Activated CD4-positive, CD25-positive, alpha-beta regulatory T cell treated with anti-CD3 and anti-CD28 coated beads, Interleukin-2, amount 50 U/mL, for 24 hours (primary cell): ENCODE measurements at places on chromosomes 4 and X.

DNA sequence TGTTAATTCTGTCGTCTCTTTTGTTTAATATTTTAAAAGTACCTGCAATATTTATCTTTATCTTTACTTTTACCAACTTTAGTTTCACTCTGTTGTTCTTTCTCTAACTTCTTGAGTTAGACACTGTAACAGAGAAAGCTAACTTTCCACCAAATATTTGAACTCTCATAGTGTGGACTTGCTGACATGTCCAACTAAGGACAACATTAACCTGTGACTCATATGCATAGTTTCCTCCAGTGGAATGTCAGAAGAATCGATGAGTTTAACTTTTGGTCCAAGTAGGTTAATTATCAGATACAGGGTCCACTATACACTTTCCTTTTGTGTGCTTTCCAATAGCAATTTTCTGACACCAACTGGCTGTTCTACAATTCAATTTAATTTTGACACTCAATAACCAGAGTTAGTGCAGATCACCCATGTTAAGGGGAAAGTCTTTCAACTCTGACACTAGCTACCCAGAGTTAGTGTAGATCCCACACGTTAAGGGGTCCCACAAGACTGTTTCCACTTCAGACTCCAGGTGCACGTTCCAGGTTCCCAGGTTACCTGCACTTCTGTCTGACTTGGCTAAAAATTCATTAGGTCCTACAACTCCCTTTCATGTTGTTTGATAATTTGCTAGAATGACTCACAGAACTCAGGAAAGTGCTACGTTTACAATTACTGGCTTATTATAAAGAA, 559.0 kb upstream of the AMOT start:
- ATAC-seq: no peak

DNA sequence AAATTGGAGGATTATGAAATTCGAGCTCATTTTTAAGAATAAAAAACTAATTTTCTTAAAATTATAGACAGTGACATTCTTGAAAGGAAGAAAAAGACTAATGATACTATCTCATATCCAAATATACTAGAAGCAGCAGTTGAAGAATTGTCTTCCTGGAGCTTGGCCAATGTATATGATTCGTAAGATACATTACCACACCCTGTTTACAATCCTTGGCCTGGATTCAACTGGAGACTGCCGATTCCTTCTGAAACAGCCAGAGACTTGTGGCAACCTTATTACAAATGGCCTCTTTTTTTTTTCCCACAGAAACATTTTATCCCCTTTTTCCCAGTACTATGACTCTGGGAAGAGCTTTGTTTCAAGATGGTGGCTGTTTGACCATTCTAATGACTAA, 571.2 kb upstream of the FAT1 start:
- ATAC-seq: no peak

- ATAC-seq: no peak
These were observed 113.8 kb upstream of the ADGRL3 start for GRCh38 chr4:61086357-61086756.

DNA sequence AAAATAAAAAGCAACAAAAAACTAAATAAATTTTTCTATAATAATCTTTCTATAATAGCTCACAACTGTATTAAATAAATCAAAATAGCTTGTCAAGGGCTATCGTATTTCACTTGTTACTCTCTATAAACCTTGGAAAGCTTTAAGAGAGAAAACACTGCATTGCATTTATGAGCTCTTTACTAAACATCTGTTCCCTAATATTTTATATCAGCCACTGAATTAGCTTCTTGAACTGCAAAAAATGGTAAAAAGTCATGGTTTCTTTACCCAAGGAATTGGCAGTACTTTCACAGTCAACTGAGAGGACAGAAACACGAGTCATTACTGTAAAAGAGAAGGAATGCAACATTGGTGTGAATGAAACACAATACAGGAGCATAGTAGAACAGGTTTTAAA, 671.2 kb downstream of the PCDH18 start:
- ATAC-seq: no peak

DNA sequence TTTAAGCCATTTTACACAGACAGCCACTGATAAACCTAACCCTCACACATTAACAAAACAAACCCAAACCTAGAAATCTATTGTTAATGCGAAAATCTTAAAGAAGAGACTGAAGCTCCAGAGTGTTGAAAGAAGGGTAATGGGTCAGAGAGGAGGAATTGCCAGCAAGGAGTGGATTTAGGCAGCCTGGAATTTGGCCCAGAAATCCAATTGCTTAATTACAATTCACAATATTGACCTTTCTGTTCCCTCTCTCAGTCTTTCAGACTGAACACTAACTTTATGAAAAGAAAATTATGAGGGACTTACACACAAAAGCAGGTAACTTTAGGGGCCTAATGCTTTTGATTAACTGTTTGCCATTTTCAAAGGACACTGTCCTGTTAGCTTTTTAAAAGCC, 185.2 kb upstream of the GPC4 start:
- no peak for ATAC-seq

DNA sequence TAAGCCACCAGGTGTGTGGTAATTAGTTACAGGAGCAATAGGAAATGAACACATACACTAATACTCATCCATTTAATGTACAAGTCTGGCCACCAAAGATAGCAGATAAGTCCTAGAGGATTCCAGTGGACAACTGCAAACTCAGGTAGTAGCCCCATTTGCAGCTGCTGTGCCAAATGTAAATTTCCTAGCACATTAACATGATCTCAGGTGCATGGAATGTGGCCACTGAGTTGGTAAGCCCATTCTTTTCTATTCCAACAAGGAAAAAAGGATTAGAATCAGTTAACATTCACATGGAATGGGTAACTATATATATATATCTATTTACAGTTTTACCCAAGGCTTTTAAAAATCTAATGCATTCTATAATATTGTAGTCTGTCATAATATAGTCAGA, 23.3 kb upstream of the FRAS1 start:
- no peak for ATAC-seq

GRCh38 chr4:21476757-21477156, 471.8 kb downstream of the KCNIP4 start:
- no peak for ATAC-seq

GRCh38 chr4:84151574-84151973, 347.5 kb downstream of the NKX6-1 start:
- no peak for ATAC-seq

DNA sequence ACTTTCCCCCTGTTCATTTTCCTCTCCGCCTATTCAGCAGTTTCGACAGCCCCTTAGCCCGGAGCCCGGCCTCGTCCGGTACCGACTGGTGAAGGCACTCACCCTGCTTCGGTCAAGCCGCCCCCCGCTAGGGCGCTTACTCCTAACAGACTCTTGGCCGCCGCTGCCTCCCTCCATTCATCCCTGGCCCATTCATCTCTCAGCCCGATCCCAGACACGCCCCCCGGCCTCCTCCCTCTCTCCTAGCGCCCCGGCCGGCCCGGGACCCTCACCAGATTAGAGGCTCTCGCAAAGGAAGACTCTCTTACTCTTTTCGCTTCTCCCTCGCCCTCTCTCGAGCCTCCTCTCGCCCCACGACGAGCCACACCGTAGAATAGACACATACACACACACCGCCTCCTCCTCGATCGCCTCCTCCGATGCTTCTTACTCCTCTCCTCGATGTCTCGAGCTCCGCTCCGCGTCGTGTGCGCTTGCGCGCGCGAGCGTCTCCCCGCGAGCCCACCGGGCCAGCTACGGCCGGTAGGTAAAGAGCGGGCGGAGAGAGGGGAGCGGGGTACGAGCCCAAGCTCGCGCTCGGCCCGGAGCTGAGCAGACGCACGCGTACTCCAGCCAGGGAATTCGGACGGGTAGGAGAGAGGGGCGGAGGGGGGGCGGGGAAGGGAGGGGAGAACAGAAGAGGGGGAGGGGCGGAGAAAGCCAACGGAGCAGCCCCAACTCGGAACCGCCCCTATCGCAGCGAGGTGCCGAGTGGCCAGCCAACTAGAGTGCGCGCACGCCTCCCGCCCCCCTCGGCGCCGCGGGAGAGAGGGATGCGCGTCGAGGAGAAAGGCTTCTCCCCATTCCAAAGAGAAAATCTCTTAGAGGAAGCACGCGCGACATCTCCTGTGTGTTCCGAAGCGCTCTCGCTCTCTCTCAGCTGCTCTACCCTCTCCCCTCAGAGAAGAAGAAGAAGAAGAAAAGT, at the start of gene WNK3:
Gene WNK3 (minus strand): TSS at position 633 of the 964 bp plus-strand sequence.
- ATAC-seq: peak; percentile 65

- no peak for ATAC-seq
These were observed 244.3 kb downstream of the ARHGAP10 start for GRCh38 chr4:147975933-147976928.

DNA sequence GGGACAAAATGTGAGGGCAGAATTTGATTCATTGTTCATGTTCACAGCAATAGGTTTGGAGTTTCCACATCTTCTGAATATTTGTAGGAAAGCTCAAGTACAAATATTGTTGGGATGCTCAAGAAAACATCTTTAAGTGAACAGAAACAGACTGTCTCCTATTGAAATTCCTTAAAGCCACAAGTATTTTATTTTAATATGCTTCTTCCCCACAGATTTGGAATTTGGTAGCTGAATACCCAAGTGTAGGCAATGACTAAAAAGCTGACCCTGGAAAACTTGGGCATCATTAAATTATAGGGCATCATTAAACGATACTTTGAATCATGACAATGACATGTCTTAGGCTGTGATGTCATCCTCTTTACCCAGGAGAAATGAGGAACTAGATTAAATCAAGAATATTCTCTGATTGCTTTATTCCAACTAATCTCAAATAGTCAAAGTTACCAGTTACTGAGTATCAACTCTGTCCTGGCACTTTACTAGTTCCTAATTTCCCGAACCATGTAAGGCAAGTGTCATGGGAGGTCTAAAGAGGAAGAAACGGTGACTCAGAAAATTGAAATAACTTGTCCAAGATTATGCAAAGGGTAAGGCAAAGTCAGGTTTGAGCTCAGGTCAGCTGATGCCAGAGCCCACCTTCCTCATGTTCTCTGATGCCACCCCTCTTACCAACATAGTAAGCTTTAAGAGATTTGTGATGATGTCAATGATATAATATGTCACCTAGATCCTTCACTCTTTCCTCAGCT, 223.1 kb upstream of the LEF1 start:
- ATAC-seq: no peak

DNA sequence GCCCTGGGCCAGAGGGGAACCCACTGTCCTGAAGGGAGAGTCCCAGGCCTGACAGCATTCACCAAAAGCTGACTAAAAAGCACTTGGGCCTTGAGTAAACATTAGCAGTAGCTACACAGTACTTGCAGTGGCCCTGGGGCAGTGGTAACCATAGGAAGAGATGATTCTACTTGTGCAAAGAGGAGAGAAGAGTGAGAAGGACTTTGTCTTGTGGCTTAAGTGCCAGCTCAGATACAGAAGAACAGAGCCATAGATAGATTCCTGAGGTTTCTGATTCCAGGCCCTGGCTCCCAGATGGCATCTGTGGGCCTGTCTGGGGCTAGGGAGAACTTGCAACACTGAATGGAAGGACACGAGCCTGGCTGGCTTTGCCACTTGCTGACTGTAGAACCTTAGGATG, 100.5 kb downstream of the PTCHD1 start:
- no peak for ATAC-seq

GRCh38 chrX:97322401-97322800, 438.7 kb downstream of the RPA4 start:
- no peak for ATAC-seq

- ATAC-seq: no peak
These were observed 376.4 kb downstream of the KCTD8 start for GRCh38 chr4:44071959-44072955.

DNA sequence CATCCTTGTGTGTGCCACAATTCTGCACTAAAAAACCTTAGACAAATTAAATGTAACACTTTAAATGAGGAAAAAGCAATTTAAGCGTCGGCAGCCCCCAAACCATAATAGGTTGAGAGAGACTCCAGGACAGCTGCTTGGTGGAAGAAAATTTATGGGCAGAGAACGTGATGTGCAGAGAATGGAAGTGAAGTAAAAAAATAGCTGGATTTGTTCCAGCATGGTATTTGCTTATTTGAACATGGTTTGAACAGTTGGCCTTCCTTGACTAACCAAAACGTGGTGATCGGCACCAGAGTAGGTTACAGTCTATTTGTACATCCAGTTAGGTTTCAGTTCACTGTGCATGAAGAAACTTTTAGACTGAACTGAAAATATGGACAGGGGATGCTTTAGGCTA, 343.0 kb upstream of the CPEB2 start:
- ATAC-seq: no peak

- ATAC-seq: no peak
These were observed 237.3 kb downstream of the AR start for GRCh38 chrX:67781132-67781531.

DNA sequence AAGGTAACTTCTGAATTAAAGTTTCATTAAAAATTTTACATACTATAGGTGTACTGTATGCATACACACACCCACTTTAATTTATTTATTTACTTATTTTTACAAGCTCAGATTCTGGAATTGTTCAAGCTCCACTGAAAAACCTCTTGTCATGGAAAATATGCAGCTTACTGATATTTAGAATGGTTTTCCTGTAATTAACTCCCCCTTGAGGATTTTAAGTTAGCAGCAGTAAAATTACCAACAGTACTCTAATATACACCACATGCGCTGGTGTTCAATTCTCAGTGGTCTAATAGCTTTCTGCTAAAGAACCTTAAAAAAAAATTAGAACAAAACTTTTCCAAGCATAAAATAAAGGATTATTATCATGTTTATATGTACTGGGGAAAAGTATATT, 12.0 kb downstream of the MAB21L2 start:
- ATAC-seq: no peak

DNA sequence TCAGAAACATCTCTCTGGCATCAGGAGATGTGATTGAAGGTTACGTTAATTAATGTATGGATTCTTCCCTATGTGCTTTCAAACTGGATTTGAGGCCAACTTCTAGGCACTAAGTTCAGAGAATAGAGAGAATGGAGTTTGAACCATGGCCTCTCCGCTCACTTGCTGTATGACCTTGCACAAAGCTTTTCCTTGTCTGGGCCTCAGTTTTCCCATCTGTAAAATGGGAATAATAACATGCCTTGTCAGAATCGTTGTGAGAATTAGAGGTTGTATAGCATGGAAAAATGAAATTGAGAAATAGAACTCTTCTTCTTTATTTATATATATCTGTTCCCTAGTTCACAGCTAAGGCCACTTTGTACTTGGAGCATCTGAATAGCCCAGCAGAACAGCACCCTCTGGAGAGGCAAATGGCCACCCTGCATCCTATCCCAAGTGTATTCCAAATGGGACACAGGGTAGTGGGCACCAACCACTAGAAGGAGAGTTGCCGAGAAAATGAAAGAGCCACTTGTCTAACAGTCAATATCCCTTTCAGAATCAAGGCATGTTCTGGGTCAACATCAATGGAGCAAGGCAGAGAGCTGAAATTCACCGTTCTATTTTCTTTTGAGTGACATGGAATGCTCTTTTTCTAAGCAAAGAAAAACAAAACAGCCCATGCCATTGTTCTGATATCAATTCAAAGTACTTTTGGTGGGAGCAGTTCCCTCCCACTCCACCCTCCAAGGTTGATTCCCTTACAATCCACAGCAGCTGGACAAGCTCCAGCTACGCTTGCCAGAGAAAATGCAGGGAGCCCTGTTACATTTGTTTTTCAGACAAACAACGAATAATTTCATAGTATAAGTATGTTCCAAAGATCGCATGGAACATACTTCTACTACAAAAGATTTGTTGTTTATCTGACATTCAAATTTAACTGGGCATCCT, 23.3 kb upstream of the MTM1 start:
- no peak for ATAC-seq

GRCh38 chrX:22742174-22742573, 257.6 kb upstream of the DDX53 start:
- no peak for ATAC-seq
